ENCODE measurements at places on chromosomes 4 and X.

DNA sequence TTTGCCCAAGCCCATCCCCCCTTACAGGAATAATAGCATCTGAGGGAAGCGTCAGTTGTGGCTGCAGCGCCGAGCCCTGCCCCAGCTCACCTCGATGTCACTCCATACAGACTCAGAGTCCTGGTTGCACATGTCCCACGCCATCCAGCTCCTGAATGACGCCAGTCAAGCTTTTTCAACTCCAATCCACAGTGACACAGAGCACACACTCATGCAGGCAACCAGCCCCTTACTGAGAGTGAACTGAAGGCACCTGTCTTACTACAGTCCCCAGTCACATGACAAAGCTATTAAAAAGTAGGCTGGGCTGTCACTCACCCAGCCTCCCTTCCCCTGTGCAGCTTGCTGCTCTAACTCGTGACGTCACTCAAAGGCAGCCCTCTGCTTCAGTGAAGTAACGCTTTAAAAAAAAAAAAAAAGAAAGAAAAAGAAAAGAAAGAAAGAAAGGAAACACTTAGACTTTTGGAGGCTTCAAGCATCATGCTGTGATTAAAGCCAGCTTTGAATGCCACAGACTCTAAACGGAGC, at the start of gene PPARGC1A:
PPARGC1A (minus strand) TSS at position 234 of the 528 bp plus-strand sequence; CDS start at position 144, 90 bp downstream.
- DNase-seq, result no peak

- no peak for DNase-seq
Observed at GRCh38 chr4:182786991-182787390, 130.2 kb downstream of the DCTD start.

DNA sequence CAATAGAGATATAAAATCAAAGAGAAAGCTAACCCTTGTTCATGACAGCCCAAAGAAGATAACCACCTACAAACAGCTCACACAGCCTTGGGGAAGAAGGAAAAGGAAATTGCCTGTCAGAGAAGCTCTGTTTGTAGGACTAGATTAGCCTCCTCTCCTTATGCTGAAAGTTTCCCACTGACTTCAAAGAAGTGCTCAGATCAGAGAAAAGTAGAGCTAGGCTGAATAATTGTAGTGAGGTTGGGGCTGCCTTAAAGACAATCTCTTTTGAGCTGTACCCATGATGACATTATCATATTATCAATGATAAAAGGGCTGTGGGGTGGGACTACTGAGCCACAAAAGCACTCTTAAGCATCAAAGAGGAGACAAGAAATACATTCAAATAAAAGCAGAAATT, 223.0 kb upstream of the GALNT7 start:
- no peak for DNase-seq

DNA sequence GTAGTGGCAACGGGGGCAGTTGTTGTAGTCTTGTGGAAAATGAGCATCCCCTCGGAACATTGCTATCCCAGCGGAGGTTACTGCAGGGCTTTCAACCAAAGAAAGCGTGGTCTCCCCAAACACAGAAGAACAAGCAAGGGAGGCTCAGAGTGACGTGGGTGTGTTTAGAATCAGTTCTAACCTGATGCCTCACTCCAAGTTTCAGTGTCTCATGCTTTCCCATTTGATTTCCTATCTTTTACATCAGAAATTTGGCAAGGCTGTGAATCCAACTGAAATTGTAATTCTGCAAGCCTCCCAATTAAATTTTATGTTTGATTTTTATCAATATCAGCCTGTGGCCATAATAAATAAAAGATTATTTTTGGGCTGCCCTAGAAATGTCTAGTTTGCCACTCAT, 156.1 kb upstream of the LNX1 start:
- no peak for DNase-seq

GRCh38 chr4:152705903-152706302, 26.1 kb upstream of the TMEM154 start:
- no peak for DNase-seq

- DNase-seq, result no peak
Observed at GRCh38 chr4:89023140-89023539, 33.8 kb downstream of the FAM13A start.

DNA sequence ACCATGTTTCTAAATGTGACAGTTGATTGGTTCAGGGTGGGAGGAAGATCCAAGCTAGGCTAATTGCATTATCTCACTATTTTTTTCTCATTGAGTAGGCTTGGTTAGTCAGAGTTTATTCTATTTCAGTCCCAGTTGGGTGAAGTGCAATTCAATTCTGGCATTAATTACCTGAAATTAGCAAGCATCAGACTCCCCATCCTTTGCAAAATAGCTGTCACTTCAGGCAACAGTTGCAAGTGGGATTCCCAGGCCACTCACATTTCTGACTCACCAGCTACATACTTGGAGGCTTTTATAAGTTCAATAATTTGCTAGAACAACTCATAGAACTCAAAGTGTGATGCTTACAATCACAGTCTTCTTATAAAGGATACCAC, 155.8 kb upstream of the HAND2 start:
- DNase-seq, result no peak

DNA sequence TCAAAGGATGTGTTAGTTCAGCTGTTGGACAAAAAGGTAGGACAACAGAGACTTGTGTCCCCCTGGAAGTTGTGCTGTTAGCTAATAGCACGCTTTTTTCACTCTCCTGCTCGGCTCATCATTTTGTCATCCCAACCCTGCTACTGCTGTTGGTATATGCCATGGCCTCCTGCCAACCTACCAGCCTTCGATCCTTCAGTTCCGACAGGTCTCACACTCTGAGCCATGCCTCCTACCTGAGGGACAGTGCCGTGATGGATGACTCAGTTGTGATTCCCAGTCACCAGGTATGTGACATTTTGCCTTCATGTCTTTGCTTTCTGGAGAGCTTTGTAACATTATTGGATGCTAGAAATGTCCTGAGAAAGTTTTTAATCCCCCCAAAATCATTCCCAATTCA, 268.1 kb downstream of the ANK2 start:
- DNase-seq, result no peak

GRCh38 chrX:107547621-107548020, 80.7 kb upstream of the PRPS1 start:
- DNase-seq, result no peak

GRCh38 chr4:72418458-72418857, 150.6 kb downstream of the ADAMTS3 start:
- peak; percentile 14 for DNase-seq

- no peak for DNase-seq
Observed at GRCh38 chr4:948936-949300, 16.7 kb downstream of the TMEM175 start.

DNA sequence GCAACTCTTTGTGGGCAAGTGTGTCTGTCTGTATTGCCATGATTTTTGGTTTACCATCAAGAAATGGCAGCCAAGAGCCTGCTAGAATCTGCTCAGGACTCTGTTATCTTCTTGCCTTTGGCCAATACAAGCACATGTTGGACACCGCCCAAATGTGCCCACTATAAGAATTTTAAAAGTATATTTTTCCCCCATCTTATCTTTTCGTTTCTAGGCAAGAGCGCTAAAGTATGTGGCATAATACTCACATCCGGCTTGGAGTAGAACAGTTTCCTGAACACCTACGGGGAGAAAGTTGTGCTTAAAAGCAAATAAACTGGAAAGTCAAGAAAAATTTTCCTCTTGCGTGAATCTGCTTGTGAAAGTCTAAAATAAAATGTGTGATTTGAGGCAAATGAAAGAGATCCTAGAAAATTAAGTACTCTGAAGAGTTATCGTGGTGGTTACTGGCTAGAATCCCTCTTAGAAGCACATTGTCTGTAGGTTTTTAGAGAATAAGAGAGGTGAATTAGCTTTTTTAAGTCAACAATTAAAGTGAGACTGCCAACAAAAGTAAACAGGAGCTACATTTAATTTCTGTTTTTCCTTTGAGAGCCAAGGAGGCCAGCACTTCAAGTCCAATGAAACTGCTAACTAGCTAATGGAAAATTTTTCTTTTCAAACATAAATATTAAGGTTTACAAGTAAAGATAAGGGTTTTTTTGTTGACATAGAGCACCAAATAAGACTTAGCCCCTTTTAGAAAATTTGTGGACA, 220.2 kb downstream of the SOWAHB start:
- DNase-seq, result no peak

DNA sequence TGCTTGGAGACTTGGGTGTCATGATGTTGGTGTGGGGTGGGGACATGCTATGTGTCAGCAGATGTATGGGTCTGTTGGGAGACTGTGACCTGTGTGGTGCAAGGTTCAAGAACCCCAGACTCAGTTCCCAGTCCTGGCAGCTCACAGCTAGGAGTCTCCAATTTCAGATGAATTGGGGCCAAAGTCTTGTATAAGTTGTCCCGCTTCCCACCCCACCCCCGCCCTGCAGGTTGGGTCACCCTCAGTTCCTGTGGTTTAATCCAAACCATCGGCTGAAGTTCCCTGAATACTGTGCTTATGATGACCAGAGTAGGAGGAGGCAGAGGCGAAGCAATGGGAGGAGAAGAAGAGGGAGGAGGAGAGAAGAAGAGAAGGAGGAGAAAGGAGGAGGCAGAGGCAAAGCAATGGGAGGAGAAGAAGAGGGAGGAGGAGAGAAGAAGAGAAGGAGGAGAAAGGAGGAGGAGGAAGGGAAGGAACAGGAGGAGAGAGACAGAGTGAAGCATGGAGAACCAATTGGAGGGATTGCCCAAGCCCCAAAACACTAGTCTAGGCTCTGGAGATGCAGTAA, 112.6 kb downstream of the EFNB1 start:
- DNase-seq, result no peak

- no peak for DNase-seq
Observed at GRCh38 chr4:1055721-1056590, 44.5 kb downstream of the FGFRL1 start.

- no peak for DNase-seq
Observed at GRCh38 chr4:8282742-8283141, 13.2 kb downstream of the HTRA3 start.

DNA sequence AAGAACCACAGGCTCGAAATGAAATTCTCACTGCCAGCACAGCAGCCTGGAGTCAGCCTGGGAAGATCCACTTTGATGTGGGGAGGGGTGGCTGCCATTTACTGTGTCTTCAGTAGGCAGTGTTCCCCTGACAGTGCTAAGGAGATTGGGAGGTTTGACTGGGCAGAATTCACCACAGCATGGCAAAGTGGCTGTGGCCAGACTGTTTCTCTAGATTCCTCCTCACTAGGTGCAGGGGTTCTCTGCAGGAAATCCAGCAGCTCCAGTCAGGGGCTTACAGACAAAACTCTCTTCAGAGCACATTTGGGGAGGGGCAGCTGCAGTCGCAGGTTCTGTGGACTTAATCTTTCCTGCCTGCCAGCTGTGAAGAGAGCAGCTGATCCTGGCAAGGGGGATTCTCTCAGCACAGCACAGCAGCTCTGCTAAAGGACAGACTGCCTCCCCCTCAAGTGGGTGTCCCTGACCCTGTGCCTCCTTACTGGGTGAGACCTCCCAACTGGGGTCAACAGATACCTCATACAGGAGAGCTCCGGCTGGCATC, 1174.0 kb downstream of the RAPGEF2 start:
- DNase-seq, result no peak

- no peak for DNase-seq
Observed at GRCh38 chr4:172716291-172716690, 452.3 kb upstream of the GALNT7 start.

- no peak for DNase-seq
Observed at GRCh38 chr4:184442314-184442635, 32.1 kb downstream of the IRF2 start.

DNA sequence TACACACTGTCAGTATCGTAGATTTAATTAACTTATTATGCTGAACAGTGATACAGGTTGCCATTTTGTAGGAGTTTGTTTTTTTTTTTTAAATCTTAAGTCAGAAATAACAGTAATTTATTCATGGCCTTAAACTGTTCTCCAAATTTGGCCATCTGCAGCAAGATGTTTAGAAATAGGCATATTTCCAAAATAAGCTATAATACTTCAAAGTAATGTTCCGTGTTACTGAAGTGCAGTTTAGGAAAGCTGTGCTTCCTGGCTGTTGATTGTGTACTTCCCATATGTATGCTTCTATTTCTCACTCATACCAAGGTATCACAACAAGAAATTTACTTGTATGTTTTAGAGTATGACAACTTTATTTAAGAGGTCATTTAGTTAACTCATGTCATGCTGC, 28.9 kb downstream of the CPEB2 start:
- no peak for DNase-seq

DNA sequence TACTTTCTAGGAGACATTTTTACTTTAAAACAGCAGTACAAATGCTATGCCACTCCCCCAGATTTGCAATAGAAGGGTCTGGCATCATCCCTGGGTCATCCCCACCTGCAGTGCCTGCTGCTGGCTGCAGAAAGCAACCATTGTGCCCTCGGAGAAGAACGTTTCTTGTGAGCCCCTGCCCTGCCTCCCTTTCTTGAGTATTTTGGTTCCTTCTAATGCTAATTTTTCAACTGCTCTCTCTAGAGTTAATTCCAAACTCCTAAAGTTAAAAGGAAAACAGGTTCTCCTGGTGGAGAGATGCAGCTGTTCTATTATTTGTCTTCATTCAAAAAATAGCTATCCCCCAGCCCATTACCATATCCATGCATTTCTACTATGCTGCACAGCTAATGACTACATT, 107.1 kb downstream of the IDS start:
- DNase-seq, result no peak

- no peak for DNase-seq
Observed at GRCh38 chr4:2482693-2483092, 13.8 kb downstream of the RNF4 start.

- DNase-seq, result no peak
Observed at GRCh38 chr4:38902695-38903094, 35.1 kb downstream of the FAM114A1 start.

Data from urinary bladder (tissue), 4 donors.